ENCODE measurements at places on chromosomes 4 and X.

DNA sequence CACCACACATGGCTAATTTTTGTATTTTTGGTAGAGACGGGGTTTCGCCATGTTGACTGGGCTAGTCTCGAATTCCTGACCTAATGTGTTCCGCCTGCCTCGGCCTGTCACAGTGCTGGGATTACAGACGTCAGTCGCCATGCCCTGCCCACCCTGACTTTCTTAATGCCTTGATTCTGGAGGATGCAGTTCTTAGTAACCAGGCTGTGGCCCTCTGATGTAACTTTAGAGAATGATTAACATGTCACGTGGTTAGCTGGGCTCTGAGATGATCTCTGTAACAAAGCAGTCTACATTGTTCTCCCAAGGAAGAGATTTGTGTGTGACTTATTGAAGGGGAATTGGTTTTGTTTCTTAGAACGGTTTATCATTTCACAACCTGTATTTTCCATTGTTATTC lies 30.6 kb downstream of the ANK2 start:
- no peak for DNase-seq

GRCh38 chr4:13263967-13264525 lies 220.1 kb downstream of the RAB28 start:
- DNase-seq, result no peak

DNA sequence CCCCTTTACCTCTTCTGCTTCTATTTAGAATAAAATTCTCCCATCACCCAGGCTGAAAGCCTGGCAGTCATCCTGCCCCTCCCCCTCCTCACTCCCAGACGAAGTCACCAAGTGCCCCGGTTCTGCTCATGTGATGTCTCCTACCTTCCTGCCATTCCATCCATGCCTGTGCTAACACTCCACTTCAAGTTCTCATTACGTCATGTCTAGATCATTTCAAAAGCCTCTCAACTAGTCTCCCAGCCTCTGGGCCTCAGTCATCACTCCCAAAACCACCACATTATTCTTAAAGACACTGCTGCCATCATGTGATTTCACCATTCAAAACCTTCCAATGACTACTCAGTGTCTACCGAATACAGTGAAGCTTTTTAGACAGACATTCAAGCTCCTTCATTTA lies 17.2 kb upstream of the HOPX start:
- no peak for DNase-seq

DNA sequence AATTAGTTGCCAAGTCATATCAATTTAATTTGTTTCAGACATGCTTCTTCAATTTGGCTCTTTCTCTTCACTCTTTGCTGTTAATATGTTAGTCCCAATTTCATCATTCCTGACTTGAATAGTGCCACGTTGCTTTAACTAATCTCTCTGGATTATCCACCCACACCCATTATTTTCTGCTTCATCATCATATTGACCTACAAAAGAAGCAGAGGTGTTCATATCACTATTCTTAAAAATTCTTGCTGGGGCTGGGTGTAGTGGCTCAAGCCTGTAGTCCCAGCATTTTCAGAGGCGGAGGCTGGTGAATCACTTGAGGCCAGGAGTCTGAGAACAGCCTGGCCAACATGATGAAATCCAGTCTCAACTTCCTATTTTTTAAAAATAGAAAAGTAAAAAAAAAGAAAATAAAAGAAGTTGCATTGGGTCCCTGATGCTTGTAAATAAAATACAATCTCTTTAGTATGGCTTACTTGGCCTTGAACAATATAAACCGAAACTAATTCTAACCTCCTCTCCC lies 65.7 kb upstream of the KCNIP4 start:
- DNase-seq, result no peak

GRCh38 chr4:16916031-16916430 lies 17.6 kb upstream of the LDB2 start:
- DNase-seq, result no peak

GRCh38 chr4:95660719-95661118 lies 111.9 kb upstream of the UNC5C start:
- DNase-seq, result no peak

DNA sequence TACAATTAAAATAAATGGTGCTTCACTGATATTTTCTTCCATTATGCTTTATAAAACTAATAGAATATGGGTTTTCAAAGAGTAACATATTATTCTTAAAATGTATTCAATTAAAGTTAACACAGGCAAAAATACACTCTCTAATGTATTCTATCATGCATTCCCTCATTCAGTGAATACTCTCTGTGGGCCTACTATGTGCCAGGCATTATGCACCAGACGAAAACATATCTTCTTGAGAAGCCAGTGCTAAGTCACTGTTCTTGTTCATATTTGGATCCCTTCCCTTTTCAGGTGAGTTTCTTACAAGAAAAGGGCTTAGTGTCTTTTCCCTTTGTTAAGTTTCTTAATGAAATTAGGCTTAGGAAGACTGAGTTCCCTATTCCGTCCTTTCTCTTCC lies 58.1 kb downstream of the NAF1 start:
- no peak for DNase-seq

DNA sequence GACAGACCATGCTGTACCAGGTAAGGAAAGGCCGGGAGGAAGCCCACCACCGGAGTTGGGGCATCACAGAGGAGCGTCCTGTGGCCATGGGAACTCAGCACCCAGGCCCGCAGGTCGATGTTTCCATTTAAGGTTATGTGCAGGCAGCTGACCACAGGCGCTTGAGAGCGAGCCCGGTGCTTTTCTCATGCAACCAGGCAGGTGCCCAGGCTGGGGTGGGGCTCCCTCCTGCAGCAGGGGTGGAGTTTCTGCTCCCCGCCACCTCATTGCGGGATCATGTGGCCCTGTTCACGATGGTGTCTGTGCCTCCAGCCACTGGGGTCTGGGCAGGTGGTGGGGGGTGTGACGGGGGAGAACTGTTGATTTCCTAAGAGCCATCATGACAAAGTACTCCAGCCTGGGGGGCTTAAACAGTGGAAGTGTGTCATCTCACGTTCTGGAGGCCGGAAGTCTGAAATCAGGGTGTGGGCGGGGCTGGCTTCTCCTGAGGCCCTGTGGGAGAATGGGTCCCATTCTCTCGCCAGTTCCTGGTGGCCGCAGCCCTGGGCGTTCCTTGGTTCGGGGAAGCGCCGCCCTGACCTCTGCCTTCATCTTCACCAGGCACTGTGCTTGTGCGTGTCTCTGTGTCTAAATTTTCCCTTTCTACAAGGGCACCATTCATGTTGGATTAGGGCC lies 60.9 kb downstream of the CPZ start:
- no peak for DNase-seq

DNA sequence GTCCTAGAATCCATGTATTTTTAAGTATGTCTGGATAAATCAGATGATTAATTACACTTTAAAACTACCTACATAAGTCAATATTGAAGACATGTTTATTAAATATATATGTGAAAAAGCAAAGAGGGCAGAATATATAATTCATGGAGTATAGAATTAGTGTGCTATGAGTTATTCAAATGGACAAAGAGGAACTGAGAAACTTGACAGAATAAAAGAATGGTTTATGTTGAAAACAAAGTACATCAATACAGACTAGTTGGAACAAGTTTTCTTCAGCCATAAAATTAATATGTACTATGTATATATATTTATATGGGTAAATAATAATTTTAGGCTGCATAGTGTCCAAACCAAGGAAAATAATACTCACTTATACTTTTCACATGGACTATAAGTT lies 173.5 kb downstream of the NPFFR2 start:
- DNase-seq, result no peak

DNA sequence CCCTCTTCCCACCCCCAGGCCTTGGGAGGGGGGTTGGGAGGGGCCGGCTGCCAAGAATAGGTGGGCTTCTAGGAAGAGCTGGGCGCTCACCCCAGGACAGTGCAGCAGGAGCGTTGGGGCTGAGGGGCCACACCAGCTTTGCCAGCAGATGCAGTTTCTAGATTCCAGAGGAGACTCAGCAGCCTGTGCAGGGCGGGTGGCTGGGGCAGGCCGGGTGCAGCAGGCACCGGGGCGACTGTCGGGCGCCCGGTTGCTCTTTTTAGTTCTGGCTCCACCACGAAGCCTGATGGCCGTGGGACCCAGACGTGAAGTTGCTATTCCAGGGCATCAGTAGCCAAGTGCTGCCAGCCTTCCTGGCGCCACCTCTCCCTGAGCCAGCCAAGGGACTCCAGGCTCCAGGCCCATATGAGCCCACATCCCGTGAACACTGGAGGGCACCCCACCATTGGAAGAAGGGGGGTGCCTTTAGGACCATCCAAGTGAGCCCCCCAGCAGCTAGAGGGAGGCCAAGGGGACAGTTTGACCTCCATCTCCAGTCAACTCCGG lies 5.8 kb downstream of the SSR4 start:
- no peak for DNase-seq

GRCh38 chr4:168304744-168305459 lies 13.7 kb downstream of the DDX60 start:
- DNase-seq, result no peak

GRCh38 chrX:145773006-145773405 lies 44.6 kb upstream of the SLITRK2 start:
- no peak for DNase-seq

DNA sequence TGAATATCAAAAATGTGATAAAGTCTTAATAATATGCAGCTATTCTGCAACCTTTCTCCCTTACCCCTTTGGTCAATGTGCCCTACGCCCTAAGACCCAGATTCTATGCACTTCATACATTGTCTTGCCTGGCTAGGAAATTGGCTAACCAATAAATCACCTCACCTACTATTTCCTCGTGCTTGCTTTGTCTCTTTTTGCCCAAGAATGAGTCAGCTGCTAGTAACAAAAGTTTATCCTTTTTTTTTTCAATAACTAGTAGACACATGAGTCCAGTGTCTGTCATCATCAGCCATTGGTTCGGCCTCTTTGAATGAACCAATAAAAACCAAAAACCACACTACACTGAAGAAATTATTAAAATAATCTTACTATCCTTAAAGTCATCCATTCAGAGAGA lies 387.1 kb downstream of the PPP3CA start:
- DNase-seq, result no peak

DNA sequence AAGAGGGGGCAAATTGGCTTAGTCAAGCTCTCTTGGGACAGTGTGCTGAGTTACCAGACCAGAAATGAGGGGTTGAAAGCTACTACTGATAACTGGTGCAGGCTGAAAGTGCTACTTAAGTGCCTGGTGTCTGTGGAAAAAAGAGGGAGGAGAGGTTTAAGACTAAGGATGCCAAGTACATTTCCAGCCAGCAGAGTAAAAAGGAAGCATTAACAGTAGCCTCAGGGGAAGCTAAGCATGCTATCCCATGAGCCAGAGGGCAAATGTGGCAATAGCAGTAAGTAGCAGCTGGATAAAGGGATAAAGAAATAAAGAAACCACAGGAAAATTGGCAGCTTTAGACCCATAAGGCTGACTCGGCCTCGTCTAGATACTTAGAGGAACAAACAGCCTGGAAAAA lies 196.3 kb upstream of the MAB21L2 start:
- DNase-seq, result no peak

GRCh38 chr4:140342620-140343019 lies 30.8 kb upstream of the SCOC start:
- DNase-seq, result no peak

- DNase-seq, result no peak
Observed at GRCh38 chrX:312621-313331, 5.8 kb downstream of the GTPBP6 start.

GRCh38 chrX:38151441-38151840 lies 69.2 kb downstream of the SRPX start:
- no peak for DNase-seq

DNA sequence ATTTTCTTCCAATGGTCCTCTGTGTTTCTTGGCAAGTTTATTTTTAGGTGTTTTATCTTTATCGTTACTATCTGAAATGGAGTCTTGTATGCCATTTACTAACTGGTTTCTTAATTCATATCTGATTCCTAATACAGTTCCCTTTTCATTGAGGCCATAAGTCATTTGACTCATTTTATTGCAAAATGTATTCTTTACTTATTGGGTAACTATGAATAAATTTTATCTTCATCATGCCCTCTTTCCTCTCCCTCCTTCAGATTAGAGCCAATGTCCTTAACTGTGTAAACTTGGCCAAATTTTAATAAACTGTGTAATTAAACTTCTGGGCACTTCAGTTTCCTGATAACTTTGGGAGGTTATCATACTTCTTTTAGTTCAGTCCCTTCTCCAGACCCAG lies 19.3 kb upstream of the MSMO1 start:
- no peak for DNase-seq

GRCh38 chr4:114653675-114654074 lies 55.1 kb downstream of the UGT8 start:
- DNase-seq, result no peak

- DNase-seq, result no peak
Observed at GRCh38 chr4:123889507-123889906, 492.9 kb downstream of the SPRY1 start.

DNA sequence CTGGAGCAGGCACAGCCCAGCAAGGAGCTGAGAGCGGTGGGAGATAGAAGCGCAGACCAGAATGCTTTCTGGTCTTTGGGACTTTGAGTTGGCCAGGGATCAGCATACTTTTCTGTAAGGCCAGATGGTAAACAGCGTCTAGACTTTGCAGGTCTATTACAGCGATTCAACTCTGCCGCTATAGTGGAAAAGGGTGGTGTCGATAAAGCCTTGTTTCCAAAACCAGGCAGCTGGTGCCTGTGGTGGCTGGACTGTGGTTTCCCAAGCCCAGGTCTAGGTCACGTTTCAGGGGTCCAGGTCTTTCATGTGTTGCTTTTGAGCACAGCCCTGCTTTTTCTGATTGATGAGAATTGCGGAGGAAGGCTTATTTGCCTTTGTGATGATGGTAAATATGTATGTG lies 40.1 kb downstream of the HTT-AS start:
- no peak for DNase-seq

- DNase-seq, result no peak
Observed at GRCh38 chr4:184281231-184282139, 63.8 kb upstream of the ENPP6 start.

GRCh38 chr4:31687717-31688342 lies 967.7 kb downstream of the PCDH7 start:
- DNase-seq, result no peak

GRCh38 chr4:169062897-169063244 lies 52.8 kb upstream of the CBR4 start:
- no peak for DNase-seq

DNA sequence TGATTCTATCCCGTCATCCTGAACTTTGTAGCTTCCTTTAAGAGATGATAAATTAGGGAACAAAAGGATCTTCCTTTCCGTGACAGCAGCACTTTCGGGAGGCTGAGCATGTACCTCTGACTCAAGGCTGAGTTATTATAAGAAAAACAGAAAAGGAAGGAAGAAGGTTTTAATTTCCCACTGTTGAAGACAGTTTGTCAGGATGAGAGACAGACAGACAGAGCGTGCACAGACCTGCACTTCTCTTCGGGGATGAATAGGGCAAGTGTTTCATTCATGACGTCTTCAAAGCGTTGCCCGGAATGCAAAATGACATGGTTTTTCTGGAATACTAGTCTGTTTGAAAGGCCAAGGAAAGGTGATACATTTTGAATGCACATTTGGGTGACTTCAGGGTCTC lies 405.3 kb upstream of the FAT1 start:
- DNase-seq, result no peak

GRCh38 chr4:120105472-120105871 lies 38.8 kb upstream of the MAD2L1 start:
- no peak for DNase-seq

GRCh38 chr4:151652841-151653547 lies 107.8 kb downstream of the GATB start:
- DNase-seq, result no peak

GRCh38 chr4:103144926-103145325 lies 45.3 kb upstream of the BDH2 start:
- DNase-seq, result no peak

Data from activated CD8-positive, alpha-beta memory T cell treated with anti-CD3 and anti-CD28 coated beads for 48 hours (primary cell).